ENCODE measurements at places on chromosomes 5 and 9. TPM values are rescaled to one million over a fixed set of nuclear protein-coding genes. Genes with fewer than 3 reads are reported as not detected.

The EPB41L4B gene
- 0.51 TPM for total RNA-seq

The RNF183 gene
- not detected for total RNA-seq

The NR2F1 gene
- 41.5 TPM for total RNA-seq

The BAAT gene
- total RNA-seq: not detected

The TPPP gene
- 0.13 TPM for total RNA-seq

The FOXD4L6 gene
- total RNA-seq: under 0.01 TPM

The DMRT2 gene
- not detected for total RNA-seq

The ADAMTSL1 gene
- 4.7 TPM for total RNA-seq

The CNTLN gene
- 5.4 TPM for total RNA-seq

The IL7R gene
- total RNA-seq: 0.25 TPM

The IFNA14 gene
- not detected for total RNA-seq

The IL4 gene
- not detected for total RNA-seq

The TMC1 gene
- total RNA-seq: 0.25 TPM

The LCN2 gene
- total RNA-seq: not detected

The PPIC gene
- total RNA-seq: 66.2 TPM

The GLDC gene
- total RNA-seq: 3.4 TPM

The SV2C gene
- total RNA-seq: under 0.01 TPM

The HTR4 gene
- total RNA-seq: not detected
